Liver (tissue), 10 donors: ENCODE measurements at places on chromosomes 5 and 9. TPM values are rescaled to one million over a fixed set of nuclear protein-coding genes. Genes with fewer than 3 reads are reported as not detected.

Gene PCDHB10
- total RNA-seq = 0.17 TPM

- DNase-seq = no peak
These were observed 581.4 kb upstream of the PTGER4 start for GRCh38 chr5:40098313-40098712.

DNA sequence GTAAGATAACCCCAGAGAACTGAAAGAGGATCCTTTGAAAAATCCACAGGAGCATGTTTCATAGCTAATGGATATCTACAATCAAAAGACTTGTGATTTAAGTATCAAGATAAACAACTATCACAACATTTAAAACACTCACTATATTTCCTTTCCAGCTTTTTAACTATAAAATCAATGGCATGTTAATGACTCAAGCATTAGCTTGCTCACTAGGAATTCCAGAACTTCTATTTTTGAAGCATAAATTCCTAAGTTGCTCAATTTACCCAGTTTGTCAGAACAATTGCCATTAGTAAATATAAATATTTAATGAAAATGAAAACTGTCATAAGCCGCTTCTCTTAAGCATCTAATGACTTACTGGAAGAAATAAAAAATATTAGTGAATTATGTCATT lies 355.3 kb downstream of the PRELID2 start:
- DNase-seq = no peak

Gene CCL27
- not detected for total RNA-seq

GRCh38 chr9:116162241-116162781 lies 8.7 kb downstream of the PAPPA start:
- no peak for DNase-seq

DNA sequence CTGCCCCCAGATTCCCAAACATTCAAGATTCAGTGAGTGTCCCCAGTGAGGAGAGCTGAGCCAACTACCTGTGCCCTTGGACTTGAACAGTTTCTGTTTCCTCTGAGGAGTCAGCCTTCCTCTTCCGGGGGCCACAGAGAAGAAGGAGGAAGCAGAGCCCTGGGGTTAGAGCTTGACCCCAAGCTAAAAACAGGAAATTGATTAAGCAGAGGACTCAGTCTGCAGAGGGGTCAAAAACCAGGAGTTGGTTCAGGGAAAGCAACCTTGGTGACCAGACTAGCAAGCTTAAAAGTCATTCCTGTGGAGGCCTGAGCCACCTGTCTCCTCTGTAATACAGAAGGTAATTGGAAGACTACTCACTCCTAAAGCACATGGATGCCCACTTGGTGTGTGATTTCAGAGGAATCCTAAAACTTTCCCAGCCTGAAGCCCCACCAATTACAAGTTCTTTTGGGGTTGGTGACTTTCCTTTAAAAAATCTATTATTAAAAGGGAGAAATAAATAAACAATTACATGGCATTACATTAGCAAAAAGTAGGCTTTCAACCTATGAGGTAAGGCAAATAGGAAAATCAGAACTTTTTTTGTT lies 64.2 kb upstream of the SELENOP start:
- DNase-seq = no peak

Gene ELAVL2
- not detected for total RNA-seq

DNA sequence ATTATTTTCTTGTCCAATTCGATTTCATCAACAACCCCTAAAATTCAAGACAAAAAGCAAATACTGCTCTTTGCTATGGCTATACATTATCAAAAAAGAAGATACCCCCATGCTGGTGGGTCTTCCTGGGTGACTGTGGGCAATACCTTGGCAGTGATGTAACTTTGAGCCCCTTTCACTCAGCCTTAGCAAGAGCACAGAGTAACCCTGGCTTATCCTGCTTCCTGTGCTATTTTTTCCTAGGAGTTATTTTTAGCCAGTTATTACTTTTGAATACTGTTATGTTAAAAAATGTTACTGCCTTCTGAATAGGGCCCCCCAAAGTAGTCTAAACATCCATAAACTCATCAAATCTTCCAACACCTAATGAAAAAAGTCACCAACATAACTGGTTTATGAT lies 145.6 kb upstream of the TSLP start:
- DNase-seq = no peak

- DNase-seq = no peak
These were observed 88.6 kb upstream of the FANCC start for GRCh38 chr9:95406121-95406520.

- no peak for DNase-seq
These were observed 306.6 kb downstream of the FBXL7 start for GRCh38 chr5:15806613-15807012.

Gene ABO
- total RNA-seq = 0.08 TPM

DNA sequence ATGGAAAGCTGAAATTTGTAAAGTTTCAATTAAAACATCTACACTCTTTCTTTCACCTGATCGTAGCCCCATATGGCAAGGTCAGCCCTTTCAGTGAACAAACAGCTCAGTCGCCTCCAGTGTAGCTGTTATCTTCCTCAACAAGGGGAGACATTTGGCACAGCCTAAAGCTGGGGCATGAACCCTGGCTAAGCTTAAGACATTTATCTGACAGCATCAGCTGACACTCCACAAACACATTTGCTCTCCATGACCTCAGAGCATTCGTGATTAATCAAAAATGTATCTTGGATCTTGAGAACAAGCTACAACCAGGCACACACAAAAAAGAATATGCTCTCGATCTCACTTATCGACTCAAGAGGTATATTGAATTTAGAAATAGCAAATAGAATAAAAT lies 67.3 kb downstream of the POU5F2 start:
- DNase-seq = peak; percentile 55

Gene PCDHA12
- not detected for total RNA-seq

- DNase-seq = no peak
These were observed 44.7 kb upstream of the DMAC1 start for GRCh38 chr9:7844242-7844641.

DNA sequence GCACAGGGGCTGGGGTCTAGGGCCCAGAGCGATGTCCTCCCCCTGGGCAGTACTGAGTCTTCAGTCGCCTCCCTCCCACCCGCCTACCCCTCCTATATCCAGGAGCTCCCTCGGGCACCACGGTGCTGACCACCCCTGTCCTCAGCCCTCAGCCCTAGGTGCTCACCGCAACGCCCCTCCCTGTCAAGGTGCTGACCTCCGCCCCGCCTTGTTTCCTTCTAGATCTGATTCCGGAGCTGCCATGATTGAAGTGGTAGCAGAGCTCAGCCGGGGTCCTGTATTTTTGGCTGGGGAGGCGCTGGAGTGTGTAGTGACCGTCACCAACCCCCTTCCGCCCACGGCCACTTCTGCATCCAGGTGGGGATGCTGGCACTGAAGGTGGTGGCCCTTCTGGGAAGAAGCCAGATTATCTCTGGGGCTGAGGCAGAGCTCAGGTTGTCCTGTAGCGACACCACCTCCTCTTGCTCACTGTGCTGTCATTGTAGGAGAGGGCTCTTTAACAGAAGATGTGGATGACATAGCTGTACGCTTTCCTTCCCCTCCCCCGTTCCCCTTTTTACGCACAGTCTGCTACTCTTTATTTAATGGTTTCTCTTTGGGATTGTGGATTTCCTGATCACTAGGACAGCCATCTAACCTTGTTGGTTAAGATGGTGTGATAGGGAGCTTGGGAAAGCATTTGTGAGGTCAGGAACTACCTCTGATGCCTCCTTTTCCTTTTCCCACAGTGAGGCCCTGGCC lies 598 bp downstream of the RGP1 start:
- no peak for DNase-seq
